RWPE2 (cell line): ENCODE measurements at places on chromosomes 6 and 20.

GRCh38 chr20:63106108-63106764 is 99.5 kb upstream of the BHLHE23 start:
- DNase-seq = peak; percentile 86

DNA sequence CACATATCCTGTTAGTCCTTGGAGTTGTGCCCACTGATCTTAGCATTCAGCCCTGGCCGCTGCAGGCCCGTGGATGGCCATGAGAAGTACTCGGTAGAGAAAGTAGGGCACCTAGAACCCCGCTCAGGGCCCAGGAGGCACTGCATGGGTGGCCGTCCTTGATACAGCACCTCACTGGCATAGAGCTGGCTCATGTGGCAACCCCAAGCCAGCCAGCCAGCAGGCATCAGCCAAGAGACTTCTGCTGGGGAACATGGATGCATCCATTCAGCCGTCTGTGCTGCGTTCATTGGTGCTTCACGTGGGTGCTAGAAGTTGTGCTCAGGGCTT is 10.6 kb downstream of the PYGB start:
- DNase-seq = no peak

- DNase-seq = no peak
Measured at GRCh38 chr6:146546443-146547043, 2.9 kb downstream of the RAB32 start.

DNA sequence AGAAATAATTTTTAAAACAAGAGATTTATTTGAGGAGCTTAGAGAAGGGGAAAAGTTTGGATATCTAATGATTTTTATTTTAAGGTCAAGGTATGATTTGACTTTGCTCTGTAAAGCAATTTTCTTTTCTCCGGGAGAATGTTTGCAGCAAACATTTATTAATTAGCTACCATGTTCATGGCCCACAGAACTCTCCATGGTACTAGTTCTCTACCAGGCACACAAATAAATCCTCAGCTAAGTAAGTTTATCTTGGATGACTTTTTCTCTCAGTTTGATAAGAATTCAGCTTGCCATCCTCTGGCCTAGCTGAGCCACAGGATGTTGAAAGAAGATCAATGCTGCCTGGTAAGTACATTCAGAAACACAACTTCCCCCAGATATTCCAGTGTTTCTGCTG is 94.3 kb downstream of the PHACTR3 start:
- no peak for DNase-seq

- DNase-seq = no peak
Measured at GRCh38 chr6:99575544-99576227, 7.2 kb upstream of the CCNC start.

- peak; percentile 78 for DNase-seq
Measured at GRCh38 chr20:62953839-62954703, 1.6 kb downstream of the SLC17A9 start.

- DNase-seq = no peak
Measured at GRCh38 chr6:155436981-155437749, 18.5 kb downstream of the NOX3 start.

DNA sequence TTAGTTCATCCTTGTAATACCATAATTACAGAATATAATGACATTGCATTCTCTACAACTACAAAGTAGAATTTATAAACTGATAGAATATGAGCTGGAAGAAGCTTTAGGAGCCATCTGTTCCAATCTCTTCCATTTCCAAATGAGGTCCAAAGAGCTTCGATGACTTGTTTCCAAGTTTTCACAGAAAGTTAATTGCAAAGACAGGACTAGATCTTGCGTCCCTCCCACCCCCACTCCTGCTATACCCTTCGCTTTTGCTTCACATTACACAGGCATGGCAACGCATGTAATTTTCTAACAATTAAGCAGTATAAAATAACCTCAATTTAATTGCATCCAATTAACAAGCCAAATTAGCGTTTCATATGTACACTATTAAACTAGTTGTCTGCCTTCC is 7.0 kb downstream of the HIVEP2 start:
- no peak for DNase-seq

GRCh38 chr6:136593748-136594490 is 43.7 kb upstream of the MAP7 start:
- DNase-seq = peak; percentile 48

- DNase-seq = no peak
Measured at GRCh38 chr6:149560736-149561135, 5.4 kb upstream of the GINM1 start.

GRCh38 chr6:30847971-30848436 is 36.3 kb upstream of the DDR1 start:
- no peak for DNase-seq

- no peak for DNase-seq
Measured at GRCh38 chr6:29294499-29294914, 7.0 kb upstream of the OR14J1 start.

DNA sequence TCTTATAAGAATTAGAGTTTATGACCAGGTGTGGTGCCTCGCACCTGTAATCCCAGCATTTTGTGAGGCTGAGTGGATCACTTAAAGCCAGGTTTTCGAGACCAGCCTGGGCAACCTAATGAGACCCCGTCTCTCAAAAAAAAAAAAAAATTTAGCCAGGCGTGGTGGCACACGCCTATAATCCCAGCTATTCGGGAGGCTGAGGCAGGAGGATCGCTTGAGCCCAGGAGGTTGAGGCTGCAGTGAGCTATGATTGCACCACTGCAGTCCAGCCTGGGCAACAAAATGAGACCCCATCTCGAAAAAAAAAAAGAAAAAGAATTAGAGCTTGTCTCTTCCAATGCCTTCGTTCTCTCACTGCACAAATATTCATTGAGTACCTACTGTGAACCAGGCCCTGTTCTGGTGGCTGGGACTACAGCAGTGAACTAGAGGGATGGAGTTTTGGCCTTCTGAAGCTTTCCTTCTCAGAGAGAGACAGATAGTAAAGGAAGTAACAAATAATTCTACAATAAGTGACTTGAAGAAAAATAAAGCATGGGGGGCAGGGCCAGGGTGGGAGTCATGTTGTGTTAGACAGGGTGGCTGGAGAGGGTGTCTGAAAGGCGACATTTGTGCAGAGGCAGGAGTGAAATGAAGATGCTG is 56.4 kb downstream of the HNF4A start:
- no peak for DNase-seq

- DNase-seq = no peak
Measured at GRCh38 chr20:32792316-32792715, 27.4 kb upstream of the MAPRE1 start.

- no peak for DNase-seq
Measured at GRCh38 chr6:110841266-110841665, 26.0 kb upstream of the CDK19 start.
